ENCODE measurements at places on chromosomes 3 and 15.

- DNase-seq: no peak
Measured at GRCh38 chr3:8780279-8780678, 10.9 kb upstream of the OXTR start.

GRCh38 chr3:53555068-53555588 lies 60.7 kb downstream of the CACNA1D start:
- no peak for DNase-seq

- no peak for DNase-seq
Measured at GRCh38 chr3:43176666-43177065, 70.8 kb upstream of the POMGNT2 start.

GRCh38 chr3:129117134-129117533 lies 4.5 kb downstream of the RAB43 start:
- DNase-seq: no peak

DNA sequence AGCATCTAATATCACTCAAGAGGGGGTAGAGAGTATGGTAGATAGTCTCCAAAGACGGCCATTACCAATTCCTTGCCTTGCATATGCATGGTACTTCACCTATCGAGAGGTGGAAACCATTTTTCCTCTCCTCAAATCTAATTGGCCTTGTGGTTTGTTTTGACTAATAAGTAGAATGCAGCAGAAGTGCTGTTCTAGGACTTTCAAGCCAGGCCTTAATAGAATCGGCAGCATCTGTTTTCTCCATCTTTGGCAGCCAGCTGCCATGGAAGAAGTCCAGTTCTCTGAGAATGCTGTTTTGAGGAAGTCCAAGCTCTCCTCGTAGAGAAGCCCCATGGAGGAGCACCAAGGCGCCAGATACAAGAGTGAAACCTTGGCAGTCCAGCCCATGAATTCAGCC lies 59.1 kb upstream of the RASGRP1 start:
- DNase-seq: no peak

GRCh38 chr3:49461443-49462171 lies 8.5 kb upstream of the DAG1 start:
- DNase-seq: peak; percentile 49

GRCh38 chr3:58994746-58995330 lies 55.0 kb downstream of the CFAP20DC start:
- DNase-seq: peak; percentile 83

- no peak for DNase-seq
Measured at GRCh38 chr3:29567501-29567900, 286.6 kb downstream of the RBMS3 start.

DNA sequence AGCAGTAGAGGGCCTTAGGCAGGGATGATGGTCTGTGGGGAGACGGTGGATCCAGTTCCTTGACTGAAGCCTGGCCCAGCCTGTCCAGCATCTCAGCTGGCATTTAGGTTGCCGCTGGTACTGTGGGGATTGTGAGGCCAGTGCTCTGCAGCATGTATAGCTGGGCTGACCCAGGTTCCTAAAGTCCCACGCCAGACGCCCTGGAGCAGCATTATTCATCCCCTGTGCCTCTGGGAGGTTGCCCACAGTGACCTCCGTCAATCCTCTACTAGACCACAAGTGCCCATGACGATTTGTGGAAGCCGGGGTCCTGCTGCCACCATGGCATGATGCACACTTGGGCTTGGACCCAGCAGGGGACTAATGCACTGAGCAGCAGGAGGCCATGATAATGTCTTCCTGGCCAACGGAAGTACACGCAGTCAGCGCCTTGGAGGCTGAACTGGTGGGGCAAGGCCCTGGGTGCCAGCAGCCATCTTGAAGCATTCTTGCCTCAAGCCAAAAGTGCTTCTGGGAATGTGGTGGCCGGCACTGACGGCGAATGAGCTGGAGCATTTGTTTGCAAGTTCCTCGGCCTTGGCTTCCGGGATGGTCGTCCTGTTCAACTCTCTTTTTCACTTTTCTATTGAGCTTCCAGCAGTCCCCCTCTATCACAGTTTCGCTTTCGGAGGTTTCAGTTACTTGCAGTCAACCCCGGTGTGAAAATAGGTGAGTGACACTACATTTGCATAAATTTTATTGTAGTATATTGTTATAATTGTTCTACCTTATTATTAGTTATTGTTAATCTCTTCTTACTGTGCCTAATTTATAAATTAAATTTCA lies 949.4 kb downstream of the ROBO1 start:
- DNase-seq: no peak

DNA sequence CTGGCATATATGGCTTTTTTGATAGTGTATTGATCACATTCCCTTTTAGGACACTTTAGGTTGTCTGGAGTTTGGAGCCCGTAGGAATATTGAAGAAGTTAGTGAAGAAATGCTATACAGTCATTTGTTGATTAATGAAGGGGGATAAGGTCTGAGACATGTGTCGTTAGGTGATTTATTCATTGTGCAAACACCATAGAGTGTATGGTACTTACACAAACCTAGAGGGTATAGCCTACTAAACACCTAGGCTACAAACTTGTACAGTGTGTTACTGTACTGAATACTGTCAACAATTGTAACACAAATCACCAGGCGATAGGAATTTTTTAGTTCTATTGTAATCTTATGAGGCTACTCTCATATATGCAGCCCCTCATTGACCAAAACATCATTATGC lies 3.3 kb downstream of the TPM1 start:
- no peak for DNase-seq

DNA sequence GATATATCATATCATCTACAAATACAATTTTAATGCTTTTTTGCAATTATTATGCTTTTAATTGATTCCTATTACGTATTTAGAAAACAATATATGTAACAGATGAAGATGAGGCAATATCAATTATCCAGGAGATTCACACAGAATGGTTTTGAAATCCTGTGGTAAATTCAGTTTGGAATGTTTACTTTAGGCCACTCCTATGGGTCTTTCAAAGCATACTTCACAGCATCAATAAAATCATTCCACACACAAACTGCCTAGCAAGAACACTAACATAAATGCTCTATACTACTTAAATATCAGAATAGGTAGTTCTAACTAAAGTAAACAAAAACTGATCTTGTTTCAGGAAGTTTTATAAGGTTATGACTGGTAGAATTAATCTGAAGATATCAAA lies 90.5 kb downstream of the FAM227B start:
- DNase-seq: peak; percentile 13

GRCh38 chr3:188881954-188882641 lies 289.7 kb upstream of the TPRG1 start:
- peak; percentile 85 for DNase-seq

- DNase-seq: no peak
Measured at GRCh38 chr3:37995652-37996641, 5.4 kb downstream of the VILL start.

GRCh38 chr3:183411216-183411922 lies 17.1 kb downstream of the MCF2L2 start:
- DNase-seq: no peak

- DNase-seq: peak; percentile 57
Measured at GRCh38 chr15:70761931-70762468, 1.4 kb downstream of the UACA start.

DNA sequence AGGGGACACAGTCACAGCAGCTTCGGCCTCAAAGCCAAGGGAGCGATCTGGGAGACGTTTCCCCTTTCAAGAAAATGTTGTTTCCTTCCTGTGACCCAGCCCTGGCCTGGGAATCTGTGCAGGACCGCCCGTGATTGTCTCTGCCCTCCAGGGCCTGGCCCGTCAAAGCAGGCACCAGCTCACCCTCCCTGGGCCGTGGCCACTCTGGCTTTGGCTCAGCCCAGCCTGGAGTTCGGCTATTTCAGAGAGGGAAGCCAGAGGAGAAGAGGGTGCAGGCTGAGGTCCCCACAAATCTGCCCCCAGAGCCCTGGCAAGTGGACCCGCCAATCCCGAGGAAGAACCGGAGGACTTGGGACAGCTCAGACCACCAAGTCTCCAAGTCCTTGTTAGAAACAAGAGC lies 12.7 kb downstream of the GATA2 start:
- no peak for DNase-seq

- peak; percentile 49 for DNase-seq
Measured at GRCh38 chr15:29676961-29677402, 145.3 kb downstream of the TJP1 start.

- DNase-seq: no peak
Measured at GRCh38 chr3:79824166-79824565, 56.4 kb upstream of the ROBO1 start.

DNA sequence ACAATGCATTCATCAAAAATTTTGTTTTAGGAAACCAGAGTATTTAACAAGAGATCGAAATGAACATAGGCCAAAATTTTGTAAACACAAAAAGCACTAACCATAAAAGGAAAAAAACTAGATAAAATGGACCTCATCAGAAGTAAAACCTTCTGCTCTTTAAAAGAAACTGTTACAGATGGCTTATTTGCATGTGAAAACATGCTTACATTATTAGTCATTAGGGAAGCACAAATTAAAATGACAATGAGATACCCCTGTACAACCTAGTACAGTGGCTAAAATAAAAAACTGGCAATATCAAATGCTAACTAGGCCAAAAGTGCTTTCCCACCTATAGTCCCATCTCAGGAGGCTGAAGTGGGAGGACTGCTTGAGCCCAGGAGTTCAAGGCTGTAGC lies 19.3 kb downstream of the UBR1 start:
- DNase-seq: peak; percentile 30

DNA sequence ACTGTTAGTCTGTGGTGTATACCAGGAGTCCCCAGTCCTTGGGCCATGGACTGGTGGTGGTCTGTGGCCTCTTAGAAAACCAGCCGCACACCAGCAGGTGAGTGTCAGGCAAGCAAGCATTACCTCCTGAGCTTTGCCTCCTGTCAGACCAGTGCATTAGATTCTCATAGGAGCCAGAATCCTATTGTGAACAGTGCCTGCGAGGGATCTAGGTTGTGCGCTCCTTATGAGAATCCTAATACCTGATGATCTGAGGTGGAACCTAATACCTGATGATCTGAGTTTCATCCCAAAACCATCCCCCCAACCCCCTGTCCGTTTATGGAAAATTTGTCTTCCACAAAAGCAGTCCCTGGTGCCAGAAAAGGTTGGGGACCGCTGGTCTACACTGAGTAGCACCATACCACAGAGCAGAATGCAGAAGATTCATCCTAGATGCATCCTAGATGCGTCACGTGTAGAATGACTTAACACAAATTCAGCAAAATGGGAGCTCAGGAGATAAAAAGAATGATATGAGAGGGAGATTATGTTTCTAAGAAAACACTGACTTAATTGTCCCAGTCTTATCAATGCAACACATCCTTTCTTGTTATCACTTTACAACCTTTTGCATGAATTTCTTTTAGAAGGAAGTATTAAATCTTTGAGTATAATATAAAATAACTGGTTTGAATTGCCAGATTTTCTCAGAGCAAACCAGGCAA lies 28.5 kb downstream of the SELENOT start:
- no peak for DNase-seq

DNA sequence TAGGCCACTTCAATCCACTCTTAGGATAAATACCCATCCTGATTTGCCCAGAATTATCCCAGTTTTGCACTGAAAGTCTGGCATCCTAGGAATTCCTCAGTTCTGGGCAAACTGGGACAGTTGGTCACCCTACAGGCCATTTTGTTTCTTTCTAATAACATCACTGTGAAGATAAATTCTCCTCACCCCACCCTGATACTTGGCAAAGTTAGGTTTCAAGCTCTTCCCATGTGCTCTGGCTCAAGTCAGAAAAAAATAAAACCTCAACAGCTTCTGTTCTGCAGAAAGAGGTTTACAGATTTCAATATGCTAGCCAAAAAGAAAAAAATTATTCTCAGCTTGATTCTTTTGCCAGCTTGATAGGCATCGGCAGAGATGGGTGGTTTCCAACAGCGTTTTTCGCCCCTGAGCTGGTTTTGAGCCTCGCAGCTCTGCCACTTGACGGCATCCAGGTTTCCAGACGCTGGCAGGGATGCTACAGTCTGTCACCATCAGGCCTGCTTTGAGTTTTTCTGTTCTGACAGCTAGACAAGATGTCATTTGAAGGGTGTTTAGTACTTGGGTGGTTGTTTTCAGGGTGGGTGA lies 171.4 kb downstream of the SSR3 start:
- no peak for DNase-seq

- DNase-seq: no peak
Measured at GRCh38 chr15:65962187-65962586, 92.9 kb downstream of the RAB11A start.

Measured in GM23248 (cell line).